ENCODE measurements at places on chromosomes 6 and 20. TPM values are rescaled to one million over a fixed set of nuclear protein-coding genes. Genes with fewer than 3 reads are reported as not detected.
A peak's percentile ranks its signal among the peaks of the same experiment; 100 is the strongest.

The PDE10A gene
- 0.26 TPM for total RNA-seq

DNA sequence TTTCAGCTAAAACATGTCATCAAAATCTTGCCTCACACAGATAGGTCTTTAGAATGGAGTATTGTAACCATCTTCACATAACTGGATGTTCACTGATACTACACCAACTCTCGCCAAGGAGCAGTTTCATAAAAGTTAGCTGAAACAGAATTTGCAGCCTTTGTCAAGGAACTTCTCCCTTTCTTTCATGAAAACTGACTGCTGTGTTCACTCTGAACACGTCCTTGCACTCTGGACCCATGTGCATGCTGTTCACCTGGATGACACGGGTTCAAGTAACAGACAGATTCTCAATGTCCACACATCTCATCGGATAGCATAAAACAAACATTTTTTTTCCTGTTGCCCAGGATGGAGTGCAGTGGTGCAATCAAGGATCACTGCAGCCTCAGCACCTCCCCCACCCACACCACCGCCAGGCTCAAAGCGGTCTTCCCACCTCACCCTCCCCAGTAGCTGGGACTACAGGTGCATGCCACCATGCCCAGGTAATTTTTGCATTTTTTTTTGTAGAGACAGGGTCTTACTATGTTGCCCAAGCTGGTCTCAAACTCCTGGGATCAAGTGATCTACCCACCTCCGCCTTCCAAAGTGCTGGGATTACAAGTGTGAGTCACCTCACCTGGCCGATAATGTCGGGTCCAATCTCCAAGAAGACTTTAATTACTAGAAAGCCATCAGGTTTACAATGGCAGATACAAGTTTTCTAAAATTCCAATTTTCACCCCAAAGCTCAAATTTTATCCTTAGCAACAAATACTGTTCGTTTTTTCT is 9.4 kb downstream of the DIDO1 start:
- no peak overlapping the region for H3K4me3 ChIP-seq
- no peak for DNase-seq
- H3K4me1 ChIP-seq: peaks cover 64% of the 10 kb centered on the region
- peaks cover 1% of the 10 kb centered on the region for H3K27me3 ChIP-seq
- peak overlapping the region; percentile 20 for H3K27ac ChIP-seq

The BPIFA1 gene
- total RNA-seq: not detected

DNA sequence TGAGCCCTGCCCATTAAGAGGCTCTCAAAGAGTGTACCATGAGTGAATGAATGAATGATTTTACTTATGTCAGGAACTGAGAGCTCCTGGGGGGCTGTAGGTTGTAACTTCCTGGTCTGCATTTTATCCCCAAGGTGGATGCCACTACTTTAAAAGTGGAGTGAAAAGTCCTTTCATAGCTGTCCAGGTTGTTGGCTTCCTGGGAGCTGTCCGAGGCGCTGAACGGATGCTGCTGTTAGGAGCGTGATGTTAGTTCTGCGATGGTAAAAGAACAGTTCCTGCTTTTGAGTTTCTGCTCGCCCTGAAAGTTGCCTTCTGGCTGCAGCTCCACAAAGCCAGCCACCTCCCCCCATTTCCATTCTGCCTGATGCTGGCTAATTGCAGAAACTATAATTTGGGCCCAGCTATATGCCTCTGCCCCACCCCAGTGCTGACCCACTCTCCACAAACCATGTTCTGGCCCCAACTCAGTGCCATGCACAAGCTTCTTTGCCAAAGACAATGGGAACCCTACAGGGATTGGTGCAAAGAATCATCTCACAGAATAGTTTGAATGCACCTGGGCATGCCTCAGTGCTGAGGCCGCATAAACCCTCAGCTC is 330.9 kb upstream of the CDH4 start:
- peaks cover 2% of the 10 kb centered on the region for H3K27me3 ChIP-seq
- no peak overlapping the region for H3K27ac ChIP-seq
- no peak for DNase-seq
- no peak overlapping the region for H3K4me3 ChIP-seq
- no peaks in the 10 kb centered on the region for H3K4me1 ChIP-seq

DNA sequence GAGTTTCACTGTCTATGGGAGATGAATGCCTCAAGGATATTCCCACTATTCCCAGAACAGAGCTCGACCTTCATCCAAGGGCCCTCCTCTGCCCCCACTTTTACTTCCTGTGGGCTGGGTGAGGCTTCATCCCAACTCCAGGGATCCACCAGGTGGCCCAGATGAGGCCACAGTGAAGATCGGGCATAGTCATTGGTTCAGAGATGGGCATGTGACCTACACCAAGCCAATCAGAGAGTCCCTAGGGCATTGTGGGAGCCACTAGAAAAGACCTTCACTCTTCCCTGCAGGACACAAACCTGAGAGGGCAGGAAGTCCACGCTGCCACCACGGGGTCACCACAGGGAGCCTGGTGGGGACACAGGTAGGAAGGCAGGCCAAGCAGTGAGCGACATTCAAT is 72.9 kb upstream of the SLC22A16 start:
- peaks cover 2% of the 10 kb centered on the region for H3K27me3 ChIP-seq
- H3K4me1 ChIP-seq: peaks cover 34% of the 10 kb centered on the region
- H3K4me3 ChIP-seq: no peak overlapping the region
- H3K36me3 ChIP-seq: peaks cover 56% of the 10 kb centered on the region

GRCh38 chr20:41183391-41183790 is 46.0 kb downstream of the PLCG1 start:
- DNase-seq: no peak
- no peak overlapping the region for H3K27ac ChIP-seq
- H3K36me3 ChIP-seq: peaks cover 42% of the 10 kb centered on the region
- H3K4me1 ChIP-seq: peaks cover 28% of the 10 kb centered on the region

GRCh38 chr6:53322188-53323029 is 26.3 kb downstream of the ELOVL5 start:
- peaks cover 66% of the 10 kb centered on the region for H3K4me1 ChIP-seq
- peaks cover 2% of the 10 kb centered on the region for H3K27me3 ChIP-seq
- H3K4me3 ChIP-seq: peak overlapping the region; percentile 47
- H3K27ac ChIP-seq: peak overlapping the region; percentile 72

DNA sequence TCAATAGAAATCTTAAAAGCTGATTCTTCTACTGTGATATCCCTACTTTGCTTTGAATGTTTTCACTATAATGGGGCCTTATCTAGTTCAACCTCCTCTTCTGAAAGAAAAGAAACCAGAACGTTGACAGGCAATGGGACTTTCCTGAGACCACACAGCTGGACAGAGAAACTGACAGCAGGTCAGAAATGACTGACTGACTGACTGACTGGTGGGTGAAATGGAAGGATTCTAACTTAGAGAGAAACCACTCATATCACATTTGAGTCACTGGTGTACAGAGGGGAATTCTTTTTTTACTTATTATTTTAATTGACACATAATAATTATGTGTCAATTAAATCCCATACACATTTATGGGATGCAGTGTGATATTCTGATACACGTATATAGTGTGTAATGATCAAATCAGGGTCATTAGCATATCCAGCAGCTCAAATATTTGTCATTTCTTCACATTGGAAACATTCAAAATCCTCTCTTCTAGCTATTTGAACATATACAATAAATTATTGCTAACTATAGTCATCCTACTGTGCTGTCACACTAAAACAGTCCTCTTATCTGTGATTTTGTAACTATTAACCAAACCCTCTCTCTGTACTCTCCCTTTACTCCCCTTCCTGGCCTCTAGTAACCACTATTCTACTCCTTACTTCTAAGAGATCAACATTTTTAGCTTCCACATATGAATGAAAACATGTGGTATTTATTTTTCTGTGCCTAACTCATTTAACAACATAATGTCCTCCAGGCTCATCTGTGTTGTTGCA is 64.8 kb upstream of the NRSN1 start:
- no peaks in the 10 kb centered on the region for H3K27me3 ChIP-seq
- no peaks in the 10 kb centered on the region for H3K36me3 ChIP-seq
- DNase-seq: no peak

- no peaks in the 10 kb centered on the region for H3K27me3 ChIP-seq
- H3K27ac ChIP-seq: no peak overlapping the region
- H3K4me3 ChIP-seq: no peak overlapping the region
- H3K36me3 ChIP-seq: peaks cover 57% of the 10 kb centered on the region
Measured at GRCh38 chr6:26657256-26657655, 2.3 kb downstream of the ZNF322 start.

GRCh38 chr6:121235386-121235785 is 98.9 kb downstream of the TBC1D32 start:
- no peak for DNase-seq
- no peaks in the 10 kb centered on the region for H3K27me3 ChIP-seq
- H3K36me3 ChIP-seq: no peaks in the 10 kb centered on the region
- H3K27ac ChIP-seq: no peak overlapping the region
- H3K4me1 ChIP-seq: no peaks in the 10 kb centered on the region

- H3K36me3 ChIP-seq: peaks cover 20% of the 10 kb centered on the region
- DNase-seq: no peak
- H3K27ac ChIP-seq: no peak overlapping the region
- H3K27me3 ChIP-seq: no peaks in the 10 kb centered on the region
- no peak overlapping the region for H3K4me3 ChIP-seq
Measured at GRCh38 chr20:21312813-21313474, 9.8 kb downstream of the XRN2 start.

Measured in HFFc6 (cell line).